Nucleus accumbens (tissue), 56 donors: ENCODE measurements at places on chromosomes 6 and 20.

GRCh38 chr20:618980-619379 is 8.9 kb upstream of the TCF15 start:
- DNase-seq, result no peak

DNA sequence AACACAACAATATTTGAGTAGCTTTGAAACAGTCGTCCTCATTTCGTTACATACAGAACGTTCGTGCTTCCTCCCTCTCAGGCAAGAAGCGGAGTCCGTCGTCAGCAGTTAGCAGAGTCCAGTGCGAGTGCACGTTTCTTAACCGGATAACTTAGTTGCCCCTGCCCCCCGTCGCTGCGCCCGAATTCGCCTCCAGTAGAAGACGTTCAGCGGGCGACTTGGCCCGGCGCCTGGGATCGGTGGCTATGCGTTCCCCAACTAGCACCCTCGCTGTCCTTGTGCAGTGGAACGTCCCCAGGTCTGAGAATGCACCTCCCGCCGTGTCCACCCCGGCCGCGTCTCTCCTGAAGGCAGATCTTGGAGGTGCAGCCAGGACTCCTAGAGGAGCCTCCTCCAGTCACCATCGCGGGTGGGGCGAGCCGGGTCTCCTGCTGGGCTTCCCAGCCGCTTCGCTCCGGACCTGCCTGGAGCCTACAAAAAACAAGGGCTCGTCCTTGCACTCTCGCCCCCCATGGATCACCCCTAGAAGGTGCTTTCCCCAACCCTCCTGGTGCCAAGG is 910 bp upstream of the PCSK2 start:
- no peak for DNase-seq

DNA sequence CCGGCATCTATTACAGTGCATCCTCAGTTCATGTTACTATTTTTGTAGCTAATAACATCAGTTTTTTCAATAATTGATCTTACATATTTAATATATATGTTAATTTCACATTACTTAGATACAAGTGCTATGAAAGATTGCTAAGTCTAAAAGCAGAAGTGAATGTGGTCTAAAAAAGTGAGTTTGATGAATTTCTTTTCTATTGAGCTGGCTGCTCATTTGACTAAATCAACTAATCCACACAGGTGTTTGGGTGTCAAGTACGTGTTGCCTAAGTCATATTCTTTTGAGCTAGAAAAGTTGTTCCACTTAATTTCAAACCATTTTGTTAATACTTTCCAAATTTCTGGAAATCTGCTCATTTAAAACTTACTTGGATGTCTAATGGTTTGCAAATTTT is 46.6 kb upstream of the EZR start:
- no peak for DNase-seq

DNA sequence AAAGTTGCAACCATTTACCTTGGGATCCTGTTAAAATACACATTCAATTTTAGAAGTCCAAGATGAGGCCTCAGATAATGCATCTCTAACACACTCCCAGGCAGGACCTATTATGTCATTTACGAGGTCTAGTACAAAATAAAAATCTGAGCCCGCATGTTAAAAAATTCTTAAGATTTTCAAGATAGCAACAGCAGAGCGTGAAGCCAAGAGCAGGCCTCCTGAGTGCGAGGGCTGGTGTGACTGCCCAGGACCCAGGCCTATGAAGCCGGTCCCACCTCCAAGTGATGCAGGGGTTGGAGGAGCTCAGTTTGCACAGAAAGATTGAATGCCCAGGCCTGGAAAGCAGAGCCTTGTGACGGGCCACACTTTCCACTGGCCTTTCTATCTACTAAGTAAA is 211.1 kb upstream of the KCNQ5 start:
- no peak for DNase-seq

DNA sequence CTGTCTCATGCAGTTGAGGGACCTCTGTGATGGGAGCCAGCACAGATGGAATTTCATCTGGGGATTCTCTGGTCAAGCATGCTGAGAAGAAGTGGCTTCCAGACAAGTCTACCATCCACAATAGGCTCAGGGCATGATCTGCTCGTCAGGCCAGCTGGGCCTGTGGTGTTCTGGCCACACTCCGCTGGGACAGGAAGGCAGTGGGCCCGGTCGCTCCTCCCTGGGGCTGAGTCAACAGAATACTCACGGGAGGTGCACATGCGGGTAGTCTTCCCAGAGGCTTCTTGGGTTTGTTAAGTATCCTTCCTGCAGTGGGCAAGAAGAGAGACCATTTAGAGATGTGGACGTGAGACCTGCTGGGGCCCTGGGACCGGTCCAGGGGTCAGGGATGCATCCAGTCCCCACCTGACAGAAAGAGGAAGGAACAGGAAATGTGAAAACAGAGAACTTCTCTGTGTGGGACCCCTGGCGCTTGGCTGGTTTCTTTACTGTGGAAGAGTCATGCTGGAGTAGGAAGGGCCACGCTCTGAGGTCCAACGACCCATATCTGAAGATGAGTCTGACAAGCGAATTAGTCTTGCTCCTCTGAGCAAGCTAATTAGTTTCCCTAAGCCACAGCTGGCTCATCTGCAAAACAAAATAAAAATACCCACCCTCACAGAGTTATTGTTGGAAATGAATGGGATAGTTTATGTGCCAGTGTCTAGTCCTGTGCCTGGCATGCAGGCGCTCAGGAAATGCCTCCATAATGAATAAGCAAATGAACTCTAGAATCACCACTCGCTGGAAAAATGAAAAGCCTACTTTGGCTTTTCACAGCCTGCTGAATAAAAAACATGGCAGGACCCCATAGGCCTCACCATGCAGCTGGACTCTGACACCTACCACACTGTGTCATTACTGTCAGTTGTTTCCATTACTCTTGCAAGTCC is 67.3 kb downstream of the TRAM2 start:
- no peak for DNase-seq

DNA sequence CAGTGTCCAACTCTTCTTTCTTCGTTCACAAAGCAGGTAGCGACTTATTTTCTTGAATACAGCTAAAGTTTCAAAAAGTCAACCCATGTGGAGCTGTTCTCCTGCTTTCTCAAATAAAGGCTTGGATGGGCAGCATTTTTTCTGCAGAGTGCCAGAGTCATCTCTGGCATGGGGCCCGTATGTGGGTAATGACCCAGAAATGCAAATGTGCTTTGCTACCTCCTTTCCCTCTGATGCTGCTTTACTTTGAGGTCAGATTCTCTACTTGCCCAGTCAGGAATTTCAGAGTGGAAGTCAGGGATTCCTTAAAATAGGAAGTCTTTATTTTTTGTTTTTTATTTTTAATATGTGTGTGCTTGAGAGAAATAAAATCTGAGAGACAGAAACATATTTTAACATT is 4.9 kb downstream of the NKAIN2 start:
- no peak for DNase-seq

GRCh38 chr20:11844691-11845090 is 73.0 kb upstream of the BTBD3 start:
- no peak for DNase-seq

DNA sequence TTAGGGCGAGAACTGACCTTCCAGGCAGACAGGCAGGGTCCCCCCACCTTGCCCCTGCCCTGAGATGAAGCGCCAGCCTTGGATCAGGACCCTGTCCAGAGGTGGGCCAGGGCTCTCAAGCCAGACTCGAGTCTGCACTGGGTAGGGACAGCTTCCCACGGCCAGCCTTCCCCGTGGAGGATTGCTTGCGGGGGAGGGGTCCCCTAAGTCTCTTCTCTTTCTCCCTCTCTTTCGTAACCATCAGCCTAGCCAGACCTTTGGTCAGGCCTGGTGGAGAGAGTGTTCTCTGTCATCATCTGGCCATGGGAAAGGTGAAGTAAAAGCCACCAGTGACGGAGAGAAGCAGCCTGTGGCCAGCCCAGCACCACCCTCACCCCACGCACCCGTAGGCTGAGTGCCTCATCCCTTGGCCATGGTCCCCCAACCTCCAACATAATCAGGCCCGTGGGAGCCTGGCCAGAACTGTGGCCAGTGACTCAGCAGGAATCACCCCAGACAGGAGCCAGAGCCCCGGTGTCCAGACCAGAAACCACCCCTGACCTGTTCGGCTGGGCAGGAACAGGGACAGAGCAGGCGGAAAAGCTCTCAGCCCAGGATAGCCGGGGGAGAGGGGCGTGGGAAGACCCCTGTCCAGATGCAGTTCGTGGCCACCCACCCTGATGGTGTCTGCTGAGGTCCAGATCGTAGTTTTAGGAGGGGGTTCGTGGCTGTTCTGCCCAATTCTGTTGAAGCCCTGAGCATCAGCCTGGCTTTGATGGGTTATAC is 47.1 kb downstream of the SNAI1 start:
- DNase-seq, result no peak

GRCh38 chr20:20712004-20712473 is 405 bp downstream of the RALGAPA2 start:
- no peak for DNase-seq

DNA sequence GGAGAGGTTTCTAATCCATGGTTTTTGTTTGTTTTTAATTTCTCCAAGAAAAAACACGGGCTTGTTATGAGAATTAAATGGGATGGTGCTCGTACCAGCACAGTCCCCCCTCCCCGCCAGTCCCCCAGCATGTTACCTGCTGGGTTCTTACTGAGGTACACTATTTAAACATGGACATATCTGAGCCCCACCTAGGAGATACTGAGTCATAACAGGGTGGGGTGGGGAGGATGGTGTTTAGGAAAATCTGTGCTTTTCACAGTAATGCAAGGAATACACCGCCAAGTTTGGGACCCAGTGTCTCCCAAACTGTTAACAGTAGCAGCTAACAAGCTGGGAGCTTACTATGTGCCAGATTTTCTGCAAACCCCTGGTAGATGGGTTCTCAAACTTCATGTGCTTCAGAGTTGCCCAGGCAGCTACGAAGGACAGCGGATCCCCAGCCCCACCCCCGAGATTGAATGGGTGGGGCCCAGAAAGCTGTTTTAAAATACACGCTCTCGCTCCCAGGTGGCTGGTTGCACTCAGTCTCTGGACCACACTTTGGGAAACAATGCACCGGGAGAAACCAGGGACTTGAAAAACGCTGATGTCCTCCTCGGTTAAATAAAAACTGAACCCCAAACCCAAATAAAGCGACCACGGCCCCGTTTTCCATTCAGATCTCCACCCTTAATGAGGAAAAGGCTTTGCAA is 995 bp downstream of the ZFP64 start:
- DNase-seq, result no peak

DNA sequence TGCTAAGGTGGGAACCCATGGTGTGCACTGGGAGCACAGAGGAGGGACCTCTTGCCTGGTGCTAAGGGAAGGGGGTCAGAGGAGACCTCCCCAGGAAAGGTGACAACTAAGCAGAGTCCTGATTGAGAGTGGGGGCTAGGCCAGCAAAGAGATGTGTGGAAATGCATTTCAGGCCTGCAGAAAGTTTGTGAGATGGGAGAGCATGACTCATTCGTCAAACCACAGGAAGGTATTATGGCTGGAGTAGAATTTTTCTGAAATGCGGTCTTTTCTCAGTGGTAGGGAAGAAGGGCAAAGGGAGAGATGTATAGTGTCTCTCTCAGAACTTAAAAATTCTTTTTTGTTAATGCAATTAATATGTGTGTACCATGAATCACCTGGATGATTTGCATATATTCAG is 23.6 kb upstream of the EDN1 start:
- DNase-seq, result no peak

GRCh38 chr6:65289491-65289890 is 417.5 kb downstream of the EYS start:
- no peak for DNase-seq

DNA sequence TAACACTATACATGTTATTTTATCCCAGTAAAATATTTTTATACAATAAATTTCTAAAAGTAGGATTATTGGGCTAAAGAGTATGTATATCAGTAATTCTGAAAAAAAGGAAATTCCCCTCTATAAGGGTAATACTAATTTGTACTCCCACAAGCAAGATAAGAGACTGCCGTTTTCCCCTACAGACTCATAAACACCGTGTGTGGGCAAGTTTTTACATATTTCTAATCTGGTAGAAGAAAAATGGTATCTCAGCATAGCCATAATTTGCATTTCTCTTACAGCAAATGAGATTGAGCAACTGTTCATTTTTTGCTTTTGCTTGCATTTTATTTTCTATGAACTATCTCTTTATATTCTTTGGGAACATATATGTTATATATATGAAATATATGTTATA is 26.0 kb upstream of the MYMX start:
- no peak for DNase-seq

GRCh38 chr20:3168079-3168828 is 5.1 kb downstream of the LZTS3 start:
- DNase-seq, result no peak

DNA sequence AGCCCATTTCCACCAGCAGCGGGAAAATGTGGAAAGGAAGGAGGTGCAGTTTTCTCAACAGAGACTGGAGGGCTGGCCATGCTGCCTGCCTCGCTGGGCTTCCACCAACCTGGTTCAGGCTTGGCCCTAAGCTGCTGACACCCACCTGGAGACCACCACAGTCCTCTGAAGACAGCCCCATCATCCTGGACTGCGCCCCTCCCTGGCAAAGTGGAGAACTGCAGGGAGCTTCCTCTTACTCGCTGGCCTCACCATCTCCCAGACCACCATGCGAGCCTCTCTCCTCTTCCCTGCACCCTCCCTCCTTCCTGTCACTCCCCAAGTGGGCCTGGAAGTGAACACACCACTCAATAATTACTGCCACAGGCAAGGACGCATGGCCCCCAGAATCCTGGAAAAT is 71.5 kb downstream of the PSMG4 start:
- DNase-seq, result no peak

DNA sequence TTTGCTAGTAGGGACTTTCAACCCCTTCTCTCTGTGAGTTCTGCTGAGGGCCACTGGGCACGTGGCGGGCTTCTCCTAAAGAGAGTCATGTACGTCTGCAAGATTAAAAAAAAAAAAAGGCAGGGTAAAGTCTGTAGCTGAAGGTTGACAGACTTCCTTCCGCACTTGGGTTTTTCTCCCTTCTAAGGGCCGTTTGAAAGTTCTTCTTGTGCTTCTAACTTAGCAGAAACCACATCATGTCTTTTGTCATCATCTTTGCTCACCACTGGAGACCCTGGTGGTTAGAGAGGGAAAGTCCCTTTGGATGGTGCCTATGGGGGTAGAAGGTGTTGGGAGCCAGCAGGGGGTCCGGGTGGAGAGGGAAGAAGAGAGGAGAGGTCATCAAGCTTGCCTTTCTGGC is 31.4 kb downstream of the PRDM1 start:
- DNase-seq, result no peak

DNA sequence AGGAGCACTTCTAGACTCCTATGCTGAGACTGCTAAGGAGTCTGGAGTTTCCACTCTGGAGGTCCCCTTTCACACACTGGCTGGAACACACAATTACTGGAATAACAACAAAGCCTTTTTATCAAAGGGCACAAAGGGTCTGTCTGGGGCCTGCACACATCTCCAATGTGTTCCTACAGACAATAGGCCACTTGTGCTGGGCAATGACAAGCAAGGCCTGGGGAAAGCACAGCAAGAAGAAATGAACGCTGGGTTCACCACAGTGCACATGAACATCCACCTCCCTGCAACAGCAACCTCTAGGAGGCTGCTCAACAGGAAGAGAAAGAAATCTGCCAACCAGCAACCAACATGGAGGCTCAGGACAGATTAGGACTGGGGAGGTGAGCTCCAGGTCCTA is 43.9 kb downstream of the TRPC4AP start:
- DNase-seq, result peak; percentile 86

GRCh38 chr20:35891375-35891774 is 62.9 kb downstream of the SCAND1 start:
- DNase-seq, result no peak
